ENCODE measurements at places on chromosomes 16 and 17.

DNA sequence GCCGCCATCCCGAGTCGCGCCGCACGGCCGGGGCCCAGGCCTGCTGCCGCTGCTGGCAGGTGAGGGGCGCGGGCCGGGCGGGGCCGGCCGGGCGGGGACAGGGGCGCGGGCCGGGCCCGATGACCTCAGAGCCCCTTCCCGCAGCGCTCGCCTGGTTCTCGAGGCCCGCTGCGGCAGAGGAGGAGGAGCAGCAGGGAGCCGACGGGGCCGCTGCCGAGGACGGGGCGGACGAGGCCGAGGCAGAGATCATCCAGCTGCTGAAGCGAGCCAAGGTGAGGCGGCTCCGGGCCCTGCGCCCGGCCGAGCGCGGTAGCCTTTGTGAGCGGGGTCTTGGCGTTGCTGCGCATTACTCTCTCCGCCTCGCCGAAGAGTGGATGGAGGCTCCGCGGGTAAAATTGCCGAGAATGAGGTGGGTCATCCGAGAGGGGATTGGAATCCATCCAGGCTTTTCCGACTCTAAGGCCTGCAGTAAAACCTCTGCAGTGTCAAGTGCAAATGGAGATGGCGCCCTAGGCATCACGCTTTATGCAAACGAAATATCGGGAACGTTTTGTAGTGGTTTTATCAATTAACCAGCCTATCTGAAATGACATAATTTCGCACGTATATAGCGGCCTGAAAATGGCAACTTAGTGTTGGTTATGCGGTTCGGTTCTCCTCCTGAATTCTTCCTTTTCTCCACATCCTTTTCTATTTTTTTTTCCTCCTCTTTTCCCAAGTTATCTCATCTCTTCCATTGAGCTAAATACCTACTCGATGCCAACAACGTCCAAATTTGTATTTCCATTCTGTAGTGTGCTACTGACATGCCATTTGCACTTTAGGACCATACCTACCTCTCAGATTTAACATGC, 577 bp downstream of the TTC19 start:
- no peak for DNase-seq

DNA sequence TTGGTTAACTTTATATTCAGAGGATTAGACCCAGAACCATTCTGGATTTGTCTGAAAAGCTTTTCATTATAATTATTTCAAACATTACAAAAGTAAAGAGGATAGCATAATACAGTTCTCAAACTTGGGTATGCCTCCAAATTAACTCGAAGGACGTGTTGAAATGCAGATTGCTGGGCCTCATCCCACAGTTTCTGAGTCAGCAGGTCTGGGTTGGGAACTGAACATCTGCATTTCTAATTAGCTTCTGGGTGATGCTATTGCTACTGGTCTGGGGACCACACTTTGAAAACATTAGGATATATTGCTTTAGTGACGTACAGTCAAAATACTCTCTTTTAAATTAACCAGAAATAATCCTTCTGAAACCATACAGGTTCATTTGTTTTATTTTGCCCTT, 10.0 kb downstream of the TPPP3 start:
- DNase-seq = no peak

- no peak for DNase-seq
Measured at GRCh38 chr17:57145347-57145746, 60.3 kb downstream of the AKAP1 start.

- no peak for DNase-seq
Measured at GRCh38 chr17:4920351-4921048, 11.6 kb upstream of the GP1BA start.

GRCh38 chr16:14155572-14156190, 84.6 kb downstream of the MRTFB start:
- DNase-seq = no peak

Data from epithelial cell of prostate (primary cell).